Stimulated activated CD8-positive, alpha-beta memory T cell treated with anti-CD3 and anti-CD28 coated beads, Interleukin-15, amount 100 ng/mL, for 48 hours (primary cell): ENCODE measurements at places on chromosomes 16 and 17.

DNA sequence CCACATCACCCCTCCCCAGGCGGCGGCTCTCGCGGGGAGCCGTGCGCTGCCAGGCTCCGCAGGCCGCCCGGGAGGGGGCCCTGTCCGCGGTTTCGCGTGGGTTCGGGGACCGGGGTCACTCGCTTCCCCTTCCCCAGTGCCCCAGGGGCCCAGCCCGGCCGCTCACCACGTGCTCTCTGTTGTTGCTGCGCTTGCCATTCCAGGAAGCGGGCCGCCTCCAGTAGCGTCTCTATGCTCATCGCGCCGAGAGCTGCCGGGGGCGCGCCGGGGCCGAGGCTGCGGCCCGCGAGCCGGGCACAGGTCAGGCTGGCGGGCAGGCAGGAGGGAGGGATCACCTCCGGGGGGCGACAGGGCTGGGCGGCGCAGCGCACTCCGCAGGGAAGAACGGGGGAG is 390 bp downstream of the MNT start:
- DNase-seq = peak; percentile 49

DNA sequence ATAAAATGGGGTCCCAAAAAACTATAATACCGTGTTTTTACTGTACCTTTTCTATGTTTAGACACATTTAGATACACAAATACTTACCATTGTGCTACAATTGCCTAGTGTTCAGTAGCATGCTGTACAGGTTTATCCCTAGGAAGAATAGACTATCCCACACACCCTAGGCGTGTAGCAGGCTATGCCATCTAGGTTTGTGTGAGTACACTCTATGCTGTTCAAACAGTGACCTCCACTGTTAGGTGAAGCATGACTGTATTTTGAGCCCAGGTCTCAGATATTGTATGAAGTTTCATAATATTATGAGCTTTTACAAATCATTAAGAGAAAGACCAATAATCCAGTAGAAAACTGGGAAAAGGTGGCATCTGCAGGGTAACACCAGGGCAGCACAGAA is 23.6 kb downstream of the MILR1 start:
- DNase-seq = no peak

GRCh38 chr17:75922173-75922961 is 17.7 kb upstream of the MRPL38 start:
- no peak for DNase-seq

DNA sequence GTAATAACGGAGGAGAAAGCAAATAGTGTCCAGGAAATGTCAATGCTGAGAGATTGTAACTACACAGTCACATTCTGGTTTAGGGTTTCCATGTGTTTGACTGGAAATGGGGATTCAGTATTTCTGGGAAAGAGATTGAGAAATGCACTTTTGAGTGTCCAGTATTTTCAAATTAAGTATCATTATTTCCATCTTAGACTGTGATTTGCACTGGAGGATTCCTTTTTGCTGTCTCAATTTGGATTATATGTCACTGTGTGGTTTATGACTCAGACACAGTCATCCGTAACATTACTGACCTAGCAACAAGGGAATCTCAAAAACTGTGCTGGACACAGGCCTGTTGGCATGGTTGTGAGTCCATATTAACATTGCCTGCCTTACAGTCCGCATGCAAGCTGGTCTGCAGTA is 681.4 kb downstream of the CDH11 start:
- no peak for DNase-seq

- no peak for DNase-seq
Measured at GRCh38 chr17:78197147-78197832, 10.1 kb downstream of the AFMID start.

DNA sequence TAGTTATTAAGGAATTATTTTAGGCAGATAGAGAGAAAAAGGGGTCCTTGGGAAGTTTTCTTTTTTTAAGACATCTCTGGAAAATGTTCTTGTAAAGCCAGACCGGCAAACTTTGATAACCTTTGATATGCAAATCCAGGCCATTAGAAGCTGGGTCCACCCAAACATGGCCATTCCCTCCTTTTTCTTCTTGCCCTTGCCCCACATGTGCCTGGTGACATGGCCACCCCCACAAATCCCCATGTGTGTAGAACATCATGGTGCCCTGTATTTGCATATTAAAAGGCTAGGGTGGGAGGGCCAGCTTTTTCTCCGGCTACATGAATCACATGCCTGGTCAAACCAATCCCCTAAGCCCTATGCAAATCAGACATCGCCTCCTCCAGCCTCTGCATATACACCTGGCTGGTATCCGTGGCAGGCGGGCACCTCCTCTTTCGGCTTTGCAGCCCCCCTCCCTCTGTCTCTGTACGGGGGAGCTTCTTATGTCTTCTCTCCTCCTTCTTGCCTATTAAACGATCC is 43.9 kb upstream of the LYRM9 start:
- DNase-seq = no peak
